ENCODE measurements at places on chromosomes 5 and 9. TPM values are rescaled to one million over a fixed set of nuclear protein-coding genes. Genes with fewer than 3 reads are reported as not detected.

SOHLH1 gene
- total RNA-seq, result not detected

IL3 gene
- total RNA-seq, result not detected

GRCh38 chr5:142979636-142980035 is 209.5 kb downstream of the ARHGAP26 start:
- no peak for DNase-seq

DNA sequence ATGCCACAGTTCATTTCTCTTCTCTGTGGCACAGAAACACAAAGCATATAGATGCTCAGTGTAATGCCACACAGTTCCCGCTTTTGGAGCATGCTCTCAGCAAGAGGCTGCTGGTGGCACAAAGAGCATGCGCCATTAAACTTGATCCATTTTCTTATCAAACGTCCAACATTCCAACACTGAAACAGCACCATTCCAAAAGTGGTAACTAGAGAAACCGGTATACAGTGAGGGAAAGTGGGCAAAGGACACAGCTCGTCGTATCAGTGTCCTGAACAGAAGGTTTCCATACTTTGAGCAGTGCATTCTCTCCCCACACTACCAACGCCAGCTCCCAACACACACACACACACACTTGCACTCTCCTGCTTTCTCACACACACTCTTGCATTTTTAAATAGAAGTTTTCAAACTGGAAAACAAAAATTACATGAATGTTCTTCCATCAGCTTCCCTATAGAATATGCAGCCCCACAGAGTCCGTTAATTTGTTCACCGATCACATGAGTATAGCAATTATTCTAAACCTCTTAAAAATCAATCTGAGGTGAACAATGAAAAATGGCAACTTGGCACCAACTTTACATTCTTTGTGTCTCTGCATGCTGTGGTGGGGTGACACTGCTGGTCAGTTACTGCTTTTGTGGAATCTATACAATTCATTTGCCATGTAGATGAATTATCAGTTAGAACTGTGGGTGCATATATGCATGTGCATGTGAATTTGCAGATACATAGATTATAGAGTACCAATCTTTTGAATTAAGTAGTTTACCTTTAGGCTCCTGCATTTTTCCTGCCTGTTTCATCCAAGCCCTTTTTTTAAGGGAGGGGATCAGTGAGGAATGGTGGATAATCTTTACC is 5.7 kb downstream of the NFIB start:
- DNase-seq, result no peak

GRCh38 chr9:6646293-6646636 is 736 bp upstream of the GLDC start:
- no peak for DNase-seq

DNA sequence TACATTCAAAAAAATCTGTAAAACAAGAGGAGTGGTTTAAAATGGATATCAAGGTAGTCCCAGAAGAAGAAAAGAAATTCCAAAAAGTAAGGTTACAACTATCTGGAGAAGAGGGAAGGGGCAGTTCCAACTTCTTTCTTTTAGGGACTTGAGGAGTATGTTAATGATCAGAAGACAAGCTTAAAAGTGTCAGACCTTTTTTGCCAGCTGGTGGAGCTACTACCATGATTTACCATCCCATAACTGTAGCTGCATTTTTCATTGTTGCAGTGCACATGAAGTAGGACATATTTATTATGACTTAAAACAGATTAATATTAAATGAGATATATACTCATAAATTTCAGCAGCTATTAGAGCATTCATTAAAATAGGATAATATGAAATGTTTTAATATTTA is 158.5 kb upstream of the RGS7BP start:
- DNase-seq, result no peak

- no peak for DNase-seq
These were observed 820 bp upstream of the CFAP90 start for GRCh38 chr5:7851617-7852289.

GRCh38 chr5:150068071-150068470 is 18.3 kb downstream of the CSF1R start:
- DNase-seq, result no peak

DNA sequence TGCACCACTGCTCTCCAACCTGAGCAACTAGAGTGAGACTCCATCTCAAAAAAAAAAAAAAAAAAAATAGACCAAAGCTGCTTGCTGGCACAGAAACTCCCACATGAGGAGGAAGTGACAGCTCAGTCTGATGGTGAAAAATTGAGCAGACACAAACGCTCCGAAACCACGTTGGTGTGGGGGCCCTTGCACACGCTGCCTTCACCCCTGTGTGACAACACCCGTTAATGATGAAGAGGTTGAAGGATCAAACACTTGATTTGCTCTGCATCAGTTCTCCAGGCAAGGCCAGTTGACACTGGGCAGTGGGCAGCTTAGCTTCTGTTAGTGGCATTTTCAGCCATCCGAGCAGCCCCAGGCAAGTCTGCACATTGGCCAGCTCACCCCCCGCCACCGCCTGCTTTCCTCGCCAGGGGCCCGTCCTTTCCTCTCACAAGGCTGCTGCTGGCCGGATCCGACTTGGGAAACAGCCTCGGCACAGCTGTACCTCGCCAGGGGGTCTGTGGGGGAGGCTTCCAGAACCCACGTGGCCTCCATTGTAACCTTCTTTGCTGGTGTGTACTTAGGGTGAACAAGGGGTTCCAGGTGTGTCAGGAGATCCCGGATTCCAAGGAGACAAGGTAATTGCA is 79.8 kb downstream of the COL27A1 start:
- no peak for DNase-seq

DNA sequence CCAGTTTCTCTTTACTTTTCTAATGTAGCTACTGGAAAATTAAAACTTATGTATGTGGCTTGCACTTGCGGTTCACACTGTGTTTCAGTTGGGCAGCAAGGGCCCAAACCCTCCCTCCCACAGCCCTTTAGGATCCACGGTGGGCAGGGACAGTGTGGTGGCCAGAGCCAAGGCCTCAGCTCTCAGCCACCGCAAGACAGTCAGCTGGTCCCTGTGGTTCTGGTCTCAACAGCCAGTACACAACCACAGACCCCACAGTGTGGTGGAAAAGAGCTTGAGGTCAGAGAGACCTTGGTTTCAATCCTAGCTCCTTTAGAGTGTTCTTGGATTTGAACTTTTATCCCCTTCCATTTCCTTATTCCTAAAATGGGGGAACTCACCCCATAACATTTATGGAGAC is 153.0 kb upstream of the SMIM23 start:
- no peak for DNase-seq

- DNase-seq, result no peak
These were observed 726.9 kb downstream of the DNAH5 start for GRCh38 chr5:13217636-13218035.
